ENCODE measurements at places on chromosomes 1 and 21. TPM values are rescaled to one million over a fixed set of nuclear protein-coding genes. Genes with fewer than 3 reads are reported as not detected.

- H3K27ac ChIP-seq = no peak overlapping the region
- H3K36me3 ChIP-seq = peaks cover 4% of the 10 kb centered on the region
- H3K27me3 ChIP-seq = no peaks in the 10 kb centered on the region
- DNase-seq = no peak
Measured at GRCh38 chr21:37145635-37146111, 72.6 kb downstream of the TTC3 start.

DNA sequence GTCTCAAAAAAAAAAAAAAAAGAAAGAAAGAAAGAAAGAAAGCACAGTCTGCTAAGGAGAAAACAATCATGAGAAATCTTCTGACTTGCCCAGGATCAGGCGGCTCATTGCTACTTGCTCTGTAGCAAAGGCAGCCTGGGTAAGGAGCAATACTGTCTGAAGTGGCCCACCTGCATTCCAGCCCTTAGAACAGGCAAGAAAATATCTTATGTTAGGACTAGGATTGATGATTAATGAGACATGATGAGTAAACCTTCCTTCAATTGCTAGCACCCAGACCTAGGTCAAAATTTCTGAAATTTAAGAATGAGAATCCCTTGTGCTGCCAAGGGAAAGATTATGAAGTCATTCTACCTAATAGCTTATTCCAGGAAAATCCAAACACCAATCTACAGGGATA, 140.8 kb downstream of the DSCAM start:
- no peaks in the 10 kb centered on the region for H3K27me3 ChIP-seq
- H3K27ac ChIP-seq = no peak overlapping the region
- no peaks in the 10 kb centered on the region for H3K36me3 ChIP-seq
- no peak for DNase-seq
- no peaks in the 10 kb centered on the region for H3K4me1 ChIP-seq

- H3K4me1 ChIP-seq = no peaks in the 10 kb centered on the region
- DNase-seq = no peak
- no peaks in the 10 kb centered on the region for H3K36me3 ChIP-seq
- no peak overlapping the region for H3K27ac ChIP-seq
- H3K4me3 ChIP-seq = no peak overlapping the region
- no peaks in the 10 kb centered on the region for H3K27me3 ChIP-seq
Measured at GRCh38 chr1:81125672-81126071, 675.1 kb upstream of the ADGRL2 start.

DNA sequence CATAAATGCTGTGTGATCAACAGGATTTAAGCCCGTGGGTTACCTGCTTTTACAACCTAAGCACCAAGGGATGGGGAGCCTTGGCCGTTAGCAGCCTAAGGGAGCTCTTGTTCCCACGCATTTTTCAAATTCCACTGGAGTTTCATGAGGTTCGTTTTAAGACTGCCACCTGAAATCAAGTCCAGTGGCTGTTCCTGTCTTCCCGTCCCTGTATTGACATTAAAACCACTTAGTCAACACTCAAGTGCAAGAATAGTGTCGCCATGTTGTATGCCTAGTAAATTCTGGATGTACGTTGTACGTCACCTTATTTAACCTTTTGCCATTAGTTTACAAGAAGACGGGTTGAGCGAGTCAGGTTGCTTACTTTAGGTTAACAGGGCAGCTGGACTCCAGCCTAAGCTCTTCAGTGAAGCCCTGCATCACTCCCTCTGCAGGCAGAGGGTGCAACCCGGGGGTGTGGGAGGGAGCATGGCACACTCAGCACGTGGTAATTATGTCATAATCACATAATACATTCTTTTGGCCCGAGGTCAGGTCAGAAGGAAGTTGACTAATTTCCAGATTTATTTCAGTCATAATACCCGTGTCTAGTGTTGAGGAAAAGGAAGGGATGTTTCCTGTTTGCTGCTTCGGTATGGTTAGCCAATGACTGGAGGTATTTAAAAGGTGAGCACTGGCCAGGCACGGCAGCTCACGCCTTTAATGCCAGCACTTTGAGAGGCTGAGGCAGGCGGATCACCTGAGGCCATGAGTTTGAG, 42.5 kb downstream of the CNST start:
- H3K4me3 ChIP-seq = no peak overlapping the region
- no peaks in the 10 kb centered on the region for H3K36me3 ChIP-seq
- peak overlapping the region; percentile 22 for H3K27ac ChIP-seq
- peaks cover 47% of the 10 kb centered on the region for H3K4me1 ChIP-seq
- DNase-seq = peak; percentile 82

- no peak overlapping the region for H3K27ac ChIP-seq
- no peaks in the 10 kb centered on the region for H3K36me3 ChIP-seq
- DNase-seq = peak; percentile 28
- H3K27me3 ChIP-seq = no peaks in the 10 kb centered on the region
Measured at GRCh38 chr21:16072737-16073136, 343.0 kb downstream of the USP25 start.

DNA sequence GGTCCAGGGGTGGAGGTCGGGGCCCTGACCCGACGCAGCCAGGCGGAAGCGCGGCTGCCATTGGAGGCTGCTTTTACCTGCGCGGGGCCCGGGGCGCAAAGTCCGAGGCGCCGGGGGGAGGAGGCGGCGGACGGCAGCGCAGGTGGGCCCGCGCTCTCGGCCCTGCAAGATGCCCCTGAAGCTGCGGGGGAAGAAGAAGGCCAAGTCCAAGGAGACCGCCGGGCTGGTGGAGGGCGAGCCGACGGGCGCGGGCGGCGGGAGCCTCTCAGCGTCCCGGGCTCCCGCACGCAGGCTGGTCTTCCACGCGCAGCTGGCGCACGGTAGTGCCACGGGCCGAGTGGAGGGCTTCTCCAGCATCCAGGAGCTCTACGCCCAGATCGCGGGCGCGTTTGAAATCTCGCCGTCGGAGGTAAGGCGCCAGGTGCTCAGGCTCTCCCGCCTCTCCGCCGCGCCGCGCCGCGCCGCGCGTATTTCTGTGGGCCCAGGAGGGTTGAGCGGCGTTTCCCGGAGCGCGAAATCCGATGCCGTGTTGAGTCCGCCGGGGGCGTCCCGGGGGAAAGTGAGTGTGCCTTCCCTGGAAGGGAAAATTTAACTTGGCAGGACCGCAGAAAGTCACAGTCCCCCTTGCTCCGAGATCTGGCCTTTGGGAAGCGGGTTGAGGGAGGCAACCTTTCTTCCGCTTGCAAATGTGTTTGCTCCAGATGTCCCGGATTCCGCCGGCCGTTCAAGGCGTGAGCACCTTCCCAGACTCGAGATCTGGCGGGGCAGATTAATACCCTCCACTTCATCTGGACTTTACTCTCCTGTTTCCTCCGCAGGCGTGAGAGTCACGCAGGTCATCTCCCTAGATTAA, at the start of gene GIPC2:
Gene GIPC2, plus strand, starts transcription at position 41 of the 853 bp plus-strand sequence. Its CDS starts 129 bp downstream, at position 170.
- DNase-seq = no peak
- peak within 1 kb of the TSS; percentile 37 for H3K4me3 ChIP-seq
- H3K4me1 ChIP-seq = peaks cover 15% of the 10 kb centered on the region
- peak within 1 kb of the TSS; percentile 27 for H3K27ac ChIP-seq
- H3K36me3 ChIP-seq = no peaks in the 10 kb centered on the region

DNA sequence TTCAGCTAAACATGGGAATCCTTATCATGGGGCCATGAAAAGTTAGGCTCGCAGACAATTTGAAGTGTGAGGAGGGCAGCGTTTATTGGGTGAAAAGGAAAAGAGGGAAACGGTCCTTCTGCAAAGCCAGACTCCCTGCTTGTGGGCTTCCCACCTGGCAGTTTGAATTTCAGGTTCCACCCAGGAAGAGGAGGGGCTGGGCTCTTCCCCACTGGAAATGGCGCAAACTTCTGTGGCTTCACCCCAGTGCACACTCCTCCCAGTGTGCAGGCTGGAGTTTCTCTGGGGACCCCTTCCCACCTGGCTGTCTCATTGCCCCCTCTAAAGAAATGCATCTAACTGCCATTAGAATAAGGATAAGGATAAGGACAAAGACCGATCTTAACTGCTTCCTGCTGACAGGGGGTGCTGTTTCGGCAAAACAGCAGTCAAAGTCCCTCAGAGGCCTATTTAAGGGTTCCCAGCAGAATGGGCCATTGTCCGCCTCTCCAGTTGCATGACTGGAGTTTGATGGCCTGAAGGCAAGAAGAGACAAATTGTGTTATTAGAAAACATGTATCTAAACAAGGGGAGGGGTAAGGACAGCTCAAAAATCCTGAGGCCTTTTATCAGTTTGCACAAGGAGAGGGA, 20.4 kb downstream of the AIM2 start:
- H3K4me3 ChIP-seq = no peak overlapping the region
- H3K4me1 ChIP-seq = peaks cover 24% of the 10 kb centered on the region
- H3K36me3 ChIP-seq = peaks cover 6% of the 10 kb centered on the region
- no peaks in the 10 kb centered on the region for H3K27me3 ChIP-seq

Gene PRR9
- not detected for total RNA-seq

Gene CGN
- 0.41 TPM for total RNA-seq
